ENCODE measurements at places on chromosomes 12 and 14. TPM values are rescaled to one million over a fixed set of nuclear protein-coding genes. Genes with fewer than 3 reads are reported as not detected.

GRCh38 chr12:989751-990660 is 1.0 kb upstream of the ERC1 start:
- DNase-seq: peak; percentile 73

- DNase-seq: no peak
Observed at GRCh38 chr14:33566082-33566481, 384.8 kb downstream of the EGLN3 start.

Gene DDN
- total RNA-seq: 0.69 TPM

Gene GPR162
- 4.9 TPM for total RNA-seq

- peak; percentile 43 for DNase-seq
Observed at GRCh38 chr14:56100556-56100955, 17.7 kb upstream of the PELI2 start.

All from skin of body (tissue), 3 donors.